OCI-LY7 (cell line): ENCODE measurements at places on chromosomes 6 and 20.

GRCh38 chr6:44304282-44305199 is 8.6 kb downstream of the AARS2 start:
- DNase-seq = peak; percentile 50

DNA sequence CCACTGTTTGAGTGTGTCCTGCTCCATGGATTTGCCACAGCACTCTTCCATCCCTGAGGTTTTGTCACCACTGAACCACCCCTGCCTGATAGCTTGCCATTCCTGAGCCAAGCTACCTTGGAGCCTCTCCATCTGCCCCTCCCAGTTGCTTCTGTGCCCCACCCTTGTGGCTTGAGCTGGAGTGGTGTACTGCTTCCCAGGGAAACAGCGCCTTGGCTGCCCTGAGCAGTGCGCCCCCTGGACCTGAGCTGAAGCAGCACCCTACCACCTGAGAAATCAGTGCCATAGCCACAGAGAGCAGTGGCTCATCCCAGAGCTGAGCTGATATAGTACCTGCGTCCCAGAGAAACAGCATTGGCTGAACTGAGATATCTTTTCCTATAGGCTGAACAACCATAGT is 40.3 kb downstream of the IL22RA2 start:
- DNase-seq = no peak

DNA sequence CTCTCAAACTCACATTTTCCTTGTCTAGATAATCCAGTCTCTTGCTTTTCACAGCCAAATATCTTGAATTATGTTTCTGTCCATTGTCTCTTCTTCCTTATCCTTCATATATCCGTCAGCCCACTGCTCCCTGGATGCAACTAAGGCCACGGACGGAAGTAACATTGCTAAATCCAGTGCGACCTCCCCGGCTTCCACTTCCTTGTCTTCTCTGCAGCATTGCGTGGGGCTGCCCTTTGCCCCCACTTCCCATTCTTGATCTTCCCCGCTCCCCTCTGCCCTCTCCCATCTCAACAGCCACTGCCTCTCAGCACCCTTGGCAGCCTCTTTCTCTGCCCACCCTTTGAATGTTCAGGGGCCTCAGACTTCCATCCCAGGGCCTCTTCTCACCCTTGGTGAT is 190.4 kb upstream of the UST start:
- no peak for DNase-seq

DNA sequence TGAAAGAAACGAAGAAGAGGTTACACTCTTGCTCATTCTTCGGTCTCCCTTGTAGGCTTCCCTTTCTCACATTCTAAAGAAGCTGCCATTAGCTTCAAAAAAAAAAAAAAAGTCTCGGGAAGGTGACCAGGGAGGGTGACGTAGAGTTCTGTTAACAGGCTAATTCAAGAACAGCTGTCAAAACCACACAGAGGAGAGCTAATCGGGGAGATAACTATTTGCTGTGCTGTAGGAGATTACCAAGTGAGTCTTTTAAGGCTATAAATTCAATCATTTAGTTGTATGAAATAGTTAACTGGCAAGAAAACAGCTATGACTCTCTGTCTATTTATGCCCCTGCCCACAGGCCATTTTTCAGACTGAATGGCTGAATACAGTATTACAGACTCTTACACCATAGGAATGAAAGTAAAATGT is 256.8 kb downstream of the SYNE1 start:
- no peak for DNase-seq

DNA sequence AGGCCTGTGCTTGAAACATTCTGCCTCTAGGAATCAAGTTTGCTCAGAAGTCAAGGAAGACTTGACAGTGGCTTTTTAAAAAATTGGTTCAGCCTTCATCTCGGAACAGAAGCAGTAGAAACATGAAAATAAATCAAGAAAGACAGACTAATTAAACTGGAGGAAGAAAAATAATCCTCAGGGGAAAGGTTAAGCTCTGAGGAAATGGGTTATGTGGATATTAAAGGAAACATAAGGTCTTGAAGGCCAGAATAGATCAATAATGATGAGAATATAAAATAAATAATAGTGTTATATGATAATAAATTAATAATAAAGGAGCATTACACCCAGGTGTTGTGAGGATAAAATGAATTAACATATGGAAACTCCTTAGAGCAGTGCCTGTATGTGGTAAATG is 121.7 kb downstream of the GPR63 start:
- no peak for DNase-seq

DNA sequence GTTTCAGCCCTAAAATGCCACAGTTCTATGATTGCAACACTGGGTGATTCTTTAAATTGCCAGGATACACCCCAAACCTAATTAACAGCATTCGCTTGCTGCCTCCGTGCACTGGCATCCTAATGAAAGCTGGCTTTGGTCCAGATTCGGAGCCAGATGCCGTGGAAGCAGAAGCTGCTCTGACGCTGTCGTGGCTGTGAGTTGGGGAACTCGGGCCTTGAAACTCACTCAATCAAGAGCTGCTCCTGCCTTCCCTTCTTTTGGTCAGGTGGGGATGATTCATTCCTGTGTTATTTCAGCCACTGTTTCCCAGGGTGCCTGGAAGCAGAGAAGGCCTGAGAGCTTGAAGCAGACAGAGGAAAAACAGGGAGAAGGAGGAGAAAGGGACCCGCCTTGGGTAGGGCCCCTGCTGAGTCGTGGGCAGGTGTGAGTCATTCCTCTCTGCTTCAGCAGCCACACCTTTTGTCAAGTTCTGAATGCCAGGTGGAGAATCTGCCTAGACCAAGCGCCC is 36.2 kb upstream of the DSP start:
- no peak for DNase-seq

DNA sequence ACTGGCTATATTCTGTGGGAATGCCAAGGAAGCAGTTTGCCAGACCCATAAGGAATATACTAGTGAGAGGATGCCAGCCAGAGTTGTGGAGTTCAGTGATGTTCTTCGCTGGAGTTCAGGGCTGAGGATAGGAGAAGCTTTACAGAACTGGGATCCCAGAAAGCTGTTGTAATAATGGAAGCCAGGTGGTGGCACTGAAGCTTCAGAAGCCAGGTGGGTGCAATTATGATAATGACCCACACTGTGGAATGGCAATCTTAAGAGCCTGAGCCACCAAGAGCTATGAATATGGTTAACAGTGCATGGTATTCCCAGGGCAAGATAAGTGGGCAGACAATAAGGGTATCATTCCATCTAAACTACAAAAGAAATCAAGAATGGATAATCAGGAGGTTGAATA is 25.1 kb upstream of the ENPP1 start:
- no peak for DNase-seq

- DNase-seq = no peak
Observed at GRCh38 chr6:47032974-47033765, 9.0 kb downstream of the ADGRF1 start.
